CD8-positive, alpha-beta memory T cell (primary cell): ENCODE measurements at places on chromosomes 4 and X. TPM values are rescaled to one million over a fixed set of nuclear protein-coding genes. Genes with fewer than 3 reads are reported as not detected.

- no peak for DNase-seq
- H3K4me3 ChIP-seq = no peak overlapping the region
- H3K36me3 ChIP-seq = no peaks in the 10 kb centered on the region
- no peaks in the 10 kb centered on the region for H3K27me3 ChIP-seq
Observed at GRCh38 chrX:136193771-136194170, 46.4 kb downstream of the FHL1 start.

GRCh38 chr4:1646690-1647089 lies 37.4 kb downstream of the FAM53A start:
- no peak overlapping the region for H3K4me3 ChIP-seq
- no peak for DNase-seq
- H3K36me3 ChIP-seq = no peaks in the 10 kb centered on the region
- H3K4me1 ChIP-seq = no peaks in the 10 kb centered on the region
- H3K27me3 ChIP-seq = no peaks in the 10 kb centered on the region

DNA sequence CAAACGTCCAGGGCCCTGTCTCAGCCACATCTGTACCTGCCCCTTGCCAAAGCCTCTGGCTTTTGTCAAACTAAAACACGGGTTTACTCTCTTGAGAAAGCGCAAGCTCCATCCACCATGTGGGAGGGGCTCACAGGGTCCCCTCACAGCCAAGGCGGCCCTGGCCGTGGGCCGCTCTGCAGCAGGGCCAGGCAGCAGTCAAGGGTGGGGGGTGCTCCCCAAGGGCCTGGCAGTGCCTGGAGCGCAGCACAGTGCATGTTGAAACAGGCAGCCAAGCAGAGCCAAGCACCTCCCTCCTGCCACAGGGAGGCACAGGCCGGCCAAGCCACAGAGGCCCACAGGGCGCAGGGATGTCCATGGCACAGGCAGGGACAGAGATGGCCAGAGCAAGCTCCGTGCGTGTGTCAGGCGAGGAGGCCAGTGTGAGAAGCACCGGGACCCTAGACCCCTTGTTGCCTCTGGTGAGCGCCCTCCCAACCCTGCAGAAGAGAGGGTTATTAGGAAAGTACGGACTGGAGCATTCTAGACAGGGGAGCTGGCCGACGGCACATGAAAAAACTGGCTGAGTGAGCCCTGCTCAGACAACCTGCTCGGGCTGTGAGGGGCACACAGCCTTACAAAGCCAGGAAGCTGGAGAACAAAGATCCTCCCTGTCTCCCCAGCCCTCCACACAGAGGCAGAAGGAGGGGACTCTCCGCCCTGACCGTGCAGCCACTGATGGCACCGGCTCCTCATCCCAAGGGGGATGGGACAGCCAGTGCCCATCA lies 39.0 kb downstream of the FAM53A start:
- no peak overlapping the region for H3K27ac ChIP-seq
- H3K4me3 ChIP-seq = no peak overlapping the region
- H3K36me3 ChIP-seq = no peaks in the 10 kb centered on the region
- DNase-seq = no peak
- no peaks in the 10 kb centered on the region for H3K4me1 ChIP-seq
- no peaks in the 10 kb centered on the region for H3K27me3 ChIP-seq

GRCh38 chr4:8294036-8294435 lies 24.5 kb downstream of the HTRA3 start:
- H3K4me3 ChIP-seq = no peak overlapping the region
- H3K27ac ChIP-seq = no peak overlapping the region
- H3K27me3 ChIP-seq = no peaks in the 10 kb centered on the region
- no peak for DNase-seq

DNA sequence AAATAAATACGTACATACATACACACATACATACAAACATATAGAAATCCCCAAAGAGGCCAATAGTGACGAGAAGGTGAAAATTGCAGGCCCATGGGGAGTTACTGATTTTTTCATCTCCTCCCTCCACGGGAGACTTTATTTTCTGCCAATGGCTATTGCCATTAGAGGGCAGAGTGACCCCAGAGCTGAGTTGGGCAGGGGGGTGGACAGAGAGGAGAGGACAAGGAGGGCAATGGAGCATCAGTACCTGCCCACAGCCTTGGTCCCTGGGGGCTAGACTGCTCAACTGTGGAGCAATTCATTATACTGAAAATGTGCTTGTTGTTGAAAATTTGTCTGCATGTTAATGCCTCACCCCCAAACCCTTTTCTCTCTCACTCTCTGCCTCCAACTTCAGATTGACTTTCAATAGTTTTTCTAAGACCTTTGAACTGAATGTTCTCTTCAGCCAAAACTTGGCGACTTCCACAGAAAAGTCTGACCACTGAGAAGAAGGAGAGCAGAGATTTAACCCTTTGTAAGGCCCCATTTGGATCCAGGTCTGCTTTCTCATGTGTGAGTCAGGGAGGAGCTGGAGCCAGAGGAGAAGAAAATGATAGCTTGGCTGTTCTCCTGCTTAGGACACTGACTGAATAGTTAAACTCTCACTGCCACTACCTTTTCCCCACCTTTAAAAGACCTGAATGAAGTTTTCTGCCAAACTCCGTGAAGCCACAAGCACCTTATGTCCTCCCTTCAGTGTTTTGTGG lies 180.7 kb downstream of the AR start:
- no peaks in the 10 kb centered on the region for H3K4me1 ChIP-seq
- no peaks in the 10 kb centered on the region for H3K36me3 ChIP-seq
- no peaks in the 10 kb centered on the region for H3K27me3 ChIP-seq
- H3K27ac ChIP-seq = no peak overlapping the region
- no peak overlapping the region for H3K4me3 ChIP-seq
- DNase-seq = no peak

- no peaks in the 10 kb centered on the region for H3K36me3 ChIP-seq
- H3K4me1 ChIP-seq = no peaks in the 10 kb centered on the region
- DNase-seq = no peak
- no peaks in the 10 kb centered on the region for H3K27me3 ChIP-seq
- H3K4me3 ChIP-seq = no peak overlapping the region
- no peak overlapping the region for H3K27ac ChIP-seq
Observed at GRCh38 chr4:60805500-60806313, 394.4 kb upstream of the ADGRL3 start.

DNA sequence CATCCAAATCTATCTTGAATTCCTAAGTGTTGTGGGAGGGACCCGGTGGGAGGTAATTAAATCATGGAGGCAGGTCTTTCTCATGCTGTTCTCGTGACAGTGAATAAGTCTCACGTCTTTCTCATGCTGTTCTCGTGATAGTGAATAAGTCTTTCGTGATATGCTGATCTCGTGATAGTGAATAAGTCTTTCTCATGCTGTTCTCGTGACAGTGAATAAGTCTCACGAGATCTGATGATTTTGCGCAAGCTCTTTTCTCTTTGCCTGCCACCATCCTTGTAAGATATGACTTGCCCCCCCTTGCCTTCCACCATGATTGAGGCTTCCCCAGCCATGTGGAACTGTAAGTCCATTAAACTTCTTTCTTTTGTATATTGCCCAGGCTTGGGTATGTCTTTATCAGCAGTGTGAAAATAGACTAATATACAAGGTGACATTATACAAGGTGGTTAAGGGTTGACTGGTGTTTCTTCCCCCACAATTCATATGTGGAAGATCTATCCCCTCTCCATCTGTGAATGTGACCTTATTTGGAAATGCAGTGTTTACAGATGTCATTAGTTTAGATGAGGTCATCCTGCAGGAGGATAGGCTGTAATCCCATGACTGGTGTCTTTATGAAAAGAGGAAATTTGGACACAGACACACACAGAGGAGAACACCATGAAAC lies 27.6 kb downstream of the ARSD start:
- no peaks in the 10 kb centered on the region for H3K27me3 ChIP-seq
- no peaks in the 10 kb centered on the region for H3K4me1 ChIP-seq
- no peaks in the 10 kb centered on the region for H3K36me3 ChIP-seq
- no peak for DNase-seq

DNA sequence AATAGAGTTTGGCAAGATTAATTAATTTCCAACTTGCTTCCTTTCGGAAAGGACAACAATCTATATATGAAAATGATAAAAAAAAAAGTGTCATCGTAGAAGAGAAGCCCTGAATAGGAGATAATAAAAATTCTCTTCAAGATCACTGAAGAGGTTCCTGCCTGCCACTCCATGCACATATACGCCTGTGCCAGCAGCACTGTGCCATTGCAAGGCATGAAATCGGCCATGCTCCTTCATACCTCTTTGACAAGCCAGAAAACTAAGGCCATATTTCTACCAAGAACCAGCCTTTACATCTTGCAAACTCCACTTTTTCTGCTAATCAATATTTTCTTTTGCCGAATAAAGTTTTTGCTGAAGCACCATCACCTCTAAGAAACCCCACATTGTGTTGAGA lies 365.5 kb downstream of the CXXC4 start:
- no peak overlapping the region for H3K4me3 ChIP-seq
- no peaks in the 10 kb centered on the region for H3K27me3 ChIP-seq
- H3K27ac ChIP-seq = no peak overlapping the region

DNA sequence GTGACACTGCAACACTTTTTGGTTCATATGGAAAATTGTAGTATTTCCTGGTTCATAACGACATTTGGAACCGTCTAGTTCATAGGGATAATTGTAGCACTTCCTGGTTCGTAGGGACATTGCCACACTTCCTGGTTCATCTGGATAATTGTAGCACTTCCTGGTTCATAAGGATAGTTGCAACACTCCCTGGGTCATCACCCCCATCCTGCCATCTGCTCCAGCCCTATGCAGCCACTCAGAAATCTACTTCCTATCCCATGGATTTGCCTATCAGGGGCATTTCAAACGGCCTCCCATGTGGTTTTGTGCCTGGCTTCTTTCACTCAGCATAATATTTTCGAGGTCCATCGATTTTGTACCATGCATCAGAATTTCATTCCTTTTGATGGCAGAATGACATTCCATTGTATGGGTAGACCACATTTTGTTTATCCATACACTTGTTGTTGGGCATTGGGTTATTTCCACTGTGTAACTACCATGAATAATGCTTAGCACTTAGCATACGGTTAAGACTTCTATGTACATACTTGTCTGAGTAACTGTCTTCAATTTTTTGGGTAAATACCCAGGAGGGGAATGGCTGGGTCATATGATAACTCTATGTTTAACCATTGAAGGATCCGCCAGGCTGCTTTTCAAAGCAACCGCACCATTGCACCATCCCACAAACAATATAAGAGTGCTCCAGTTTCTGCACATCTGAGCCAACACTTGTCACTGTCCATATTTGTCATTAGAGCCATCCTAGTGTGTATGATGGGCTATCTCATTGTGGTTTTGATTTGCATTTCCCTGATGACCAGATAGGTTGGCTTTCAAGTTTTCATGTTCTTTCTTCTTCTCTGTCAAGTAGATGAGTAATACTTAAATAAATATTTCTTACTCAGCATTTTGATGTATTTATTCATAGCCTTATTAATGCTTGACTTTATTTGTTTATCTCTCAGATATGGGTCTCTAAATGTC lies 58.3 kb upstream of the CD99 start:
- no peaks in the 10 kb centered on the region for H3K27me3 ChIP-seq
- H3K4me3 ChIP-seq = no peak overlapping the region
- peaks cover 18% of the 10 kb centered on the region for H3K4me1 ChIP-seq
- no peak overlapping the region for H3K27ac ChIP-seq
- DNase-seq = no peak
- no peaks in the 10 kb centered on the region for H3K36me3 ChIP-seq

- H3K4me1 ChIP-seq = no peaks in the 10 kb centered on the region
- H3K27me3 ChIP-seq = no peaks in the 10 kb centered on the region
- no peak for DNase-seq
- H3K36me3 ChIP-seq = no peaks in the 10 kb centered on the region
- no peak overlapping the region for H3K27ac ChIP-seq
Observed at GRCh38 chr4:148893095-148893494, 450.9 kb upstream of the NR3C2 start.

DNA sequence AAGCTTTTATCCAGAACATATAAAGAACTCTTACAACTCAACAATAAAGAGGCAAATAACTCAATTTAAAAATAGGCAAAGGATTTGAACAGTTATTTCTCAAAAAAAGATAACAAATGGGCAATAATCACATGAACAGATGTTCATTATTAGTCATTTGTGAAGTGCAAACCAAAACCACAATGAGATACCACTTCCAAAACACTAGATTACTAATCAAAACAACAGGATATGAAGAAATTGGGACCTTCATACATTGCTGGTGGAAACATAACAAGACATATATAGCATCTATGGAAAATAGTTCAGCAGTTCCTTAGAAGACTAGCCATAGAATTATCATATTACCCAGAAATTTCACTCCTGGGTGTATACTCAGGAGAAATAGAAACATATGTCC lies 224.6 kb downstream of the FBXO8 start:
- H3K36me3 ChIP-seq = no peaks in the 10 kb centered on the region
- H3K27me3 ChIP-seq = no peaks in the 10 kb centered on the region
- DNase-seq = no peak
- no peak overlapping the region for H3K4me3 ChIP-seq
- H3K27ac ChIP-seq = no peak overlapping the region

DNA sequence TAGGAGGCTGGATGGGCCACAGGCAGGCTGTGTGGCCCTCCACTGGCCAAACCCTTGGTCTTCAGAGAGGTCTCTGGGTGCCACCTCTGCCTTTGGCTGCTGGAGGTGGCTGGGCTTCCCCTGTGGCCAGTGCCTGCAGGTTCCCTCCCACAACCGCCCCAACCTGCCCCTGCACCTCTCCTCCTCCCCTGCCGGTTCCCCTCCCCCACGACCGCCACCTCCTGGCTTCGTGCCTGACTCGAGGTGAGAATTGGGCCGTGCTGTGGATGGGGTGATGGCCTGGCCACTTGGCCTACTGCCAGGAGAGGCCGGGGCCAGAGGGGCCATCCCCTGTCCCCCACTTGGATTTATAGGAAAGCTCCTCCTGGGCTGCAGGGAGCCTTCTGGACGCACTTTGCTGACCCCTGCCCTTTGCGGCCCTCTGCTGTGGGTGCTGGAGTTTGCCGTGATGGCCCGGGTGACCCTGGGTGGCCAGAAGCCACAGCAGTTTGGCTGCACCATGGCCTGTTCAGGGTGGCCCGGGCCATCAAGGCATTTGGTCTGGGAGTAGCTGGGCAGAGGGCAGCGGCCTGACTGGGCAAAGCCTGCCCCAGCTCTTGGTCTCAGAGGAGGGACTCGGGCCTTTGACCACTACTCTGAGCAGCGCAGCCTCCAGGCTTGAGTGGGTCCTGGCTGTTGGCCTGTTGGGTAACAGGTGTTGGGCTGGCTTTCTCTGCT lies 3.8 kb downstream of the NAT8L start:
- DNase-seq = no peak
- no peak overlapping the region for H3K4me3 ChIP-seq
- no peaks in the 10 kb centered on the region for H3K27me3 ChIP-seq
- no peak overlapping the region for H3K27ac ChIP-seq

DNA sequence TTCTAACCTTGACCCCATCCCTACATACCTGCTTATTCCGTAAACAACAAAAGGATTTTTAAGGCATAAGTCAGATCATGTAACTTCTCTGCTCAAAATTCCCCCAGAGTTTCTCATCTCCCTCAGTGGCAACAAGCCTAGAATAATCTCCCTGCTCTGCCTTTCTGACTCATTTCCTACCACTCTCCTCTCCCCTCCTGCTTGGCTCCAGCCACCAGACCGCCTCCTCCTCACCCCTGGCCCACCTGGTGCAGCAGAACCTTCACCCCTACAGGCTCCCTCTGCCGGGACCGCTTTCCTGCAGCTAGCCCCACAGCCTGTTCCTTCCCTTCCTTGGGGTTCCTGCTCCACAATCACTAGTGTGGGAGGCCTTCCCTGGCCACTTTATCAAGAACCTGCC lies 32.1 kb downstream of the TSPAN5 start:
- H3K27ac ChIP-seq = no peak overlapping the region
- no peak overlapping the region for H3K4me3 ChIP-seq
- no peaks in the 10 kb centered on the region for H3K36me3 ChIP-seq

Gene TRIM61
- 3.3 TPM for total RNA-seq

Gene ZNF81
- 8.9 TPM for total RNA-seq

Gene POF1B
- not detected for total RNA-seq

Gene YIPF6
- total RNA-seq = 17.5 TPM

Gene PFKFB1
- total RNA-seq = 0.53 TPM

Gene SAGE1
- not detected for total RNA-seq
